Uterus (tissue), 4 donors: ENCODE measurements at places on chromosomes 11 and 22. TPM values are rescaled to one million over a fixed set of nuclear protein-coding genes. Genes with fewer than 3 reads are reported as not detected.

DNA sequence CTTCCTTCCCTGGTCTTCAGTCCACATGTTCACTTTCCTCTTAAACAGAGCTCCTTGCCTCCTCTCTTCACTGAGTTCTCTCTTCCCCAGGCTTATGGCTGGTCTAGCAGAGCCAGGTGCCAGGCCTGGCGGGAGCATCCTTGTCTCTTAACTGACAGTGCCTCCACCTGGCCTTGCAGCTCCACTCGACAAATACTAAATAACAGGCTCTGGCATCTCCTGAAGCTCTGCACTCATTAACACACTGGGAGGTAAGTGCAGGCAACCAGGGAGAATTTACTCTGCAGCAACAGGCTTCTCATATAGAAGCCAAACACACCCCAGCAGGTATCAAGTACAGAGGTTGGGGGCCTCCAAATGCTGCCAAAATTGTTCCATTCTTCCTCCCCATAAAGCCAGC lies 438.1 kb downstream of the SOX6 start:
- H3K4me3 ChIP-seq = no peak overlapping the region
- H3K36me3 ChIP-seq = no peaks in the 10 kb centered on the region
- H3K4me1 ChIP-seq = no peaks in the 10 kb centered on the region
- DNase-seq = no peak
- H3K27ac ChIP-seq = no peak overlapping the region

GRCh38 chr11:69770540-69770939 lies 4.6 kb downstream of the FGF4 start:
- peaks cover 3% of the 10 kb centered on the region for H3K27me3 ChIP-seq
- no peak overlapping the region for H3K27ac ChIP-seq
- no peak for DNase-seq

DNA sequence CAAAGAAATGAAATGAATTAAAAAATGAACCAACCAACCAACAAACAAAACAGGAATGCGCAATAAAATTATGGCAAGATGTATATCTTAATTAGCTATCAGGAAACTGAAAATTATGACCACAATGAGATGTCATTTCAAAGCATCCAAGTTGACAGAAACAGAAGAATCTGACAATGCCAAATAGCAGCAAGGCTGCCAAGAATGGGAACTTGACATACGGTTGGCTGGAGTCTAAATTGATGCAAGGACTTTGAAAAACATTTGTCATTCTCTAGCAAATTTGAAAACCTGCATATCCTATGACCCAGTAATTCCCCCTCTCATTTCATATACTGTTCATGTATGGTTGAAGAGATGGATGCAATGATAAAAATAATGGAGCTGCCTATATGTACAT lies 1262.6 kb downstream of the TBC1D22A start:
- DNase-seq = no peak
- no peak overlapping the region for H3K27ac ChIP-seq
- no peaks in the 10 kb centered on the region for H3K27me3 ChIP-seq
- H3K4me3 ChIP-seq = no peak overlapping the region

DNA sequence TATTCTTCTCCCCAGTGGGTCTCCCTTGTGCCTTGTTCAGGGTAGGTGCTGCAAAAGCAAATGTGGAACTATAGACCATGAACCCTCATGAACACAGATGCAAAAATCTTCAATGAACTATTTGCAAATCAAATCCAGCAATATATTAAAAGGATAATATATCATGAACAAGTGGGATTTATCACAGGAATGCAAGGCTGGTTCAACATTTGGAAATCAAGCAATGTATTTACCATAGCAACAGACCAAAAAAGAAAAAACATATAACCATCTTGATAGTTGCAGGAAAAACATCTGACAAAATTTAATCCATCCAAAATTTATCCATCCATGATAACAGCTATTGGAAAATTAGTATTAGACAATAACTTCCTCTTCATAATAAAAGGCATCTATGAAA lies 11.4 kb upstream of the OSBPL5 start:
- H3K4me1 ChIP-seq = no peaks in the 10 kb centered on the region
- no peaks in the 10 kb centered on the region for H3K27me3 ChIP-seq
- H3K36me3 ChIP-seq = no peaks in the 10 kb centered on the region
- DNase-seq = no peak

RAB36 gene
- total RNA-seq = 28.7 TPM

- no peaks in the 10 kb centered on the region for H3K4me1 ChIP-seq
- H3K27me3 ChIP-seq = no peaks in the 10 kb centered on the region
- H3K4me3 ChIP-seq = no peak overlapping the region
- DNase-seq = no peak
- no peak overlapping the region for H3K27ac ChIP-seq
- no peaks in the 10 kb centered on the region for H3K36me3 ChIP-seq
Observed at GRCh38 chr22:48683640-48684039, 1144.0 kb downstream of the BRD1 start.

GRCh38 chr11:39374963-39375698 lies 2084.3 kb downstream of the LRRC4C start:
- H3K27ac ChIP-seq = no peak overlapping the region
- no peak overlapping the region for H3K4me3 ChIP-seq
- no peaks in the 10 kb centered on the region for H3K4me1 ChIP-seq
- DNase-seq = no peak
- no peaks in the 10 kb centered on the region for H3K36me3 ChIP-seq
- no peaks in the 10 kb centered on the region for H3K27me3 ChIP-seq

- H3K27ac ChIP-seq = no peak overlapping the region
- no peaks in the 10 kb centered on the region for H3K36me3 ChIP-seq
- H3K27me3 ChIP-seq = no peaks in the 10 kb centered on the region
- H3K4me3 ChIP-seq = no peak overlapping the region
- H3K4me1 ChIP-seq = no peaks in the 10 kb centered on the region
Observed at GRCh38 chr11:33942954-33943353, 51.1 kb upstream of the LMO2 start.

DNA sequence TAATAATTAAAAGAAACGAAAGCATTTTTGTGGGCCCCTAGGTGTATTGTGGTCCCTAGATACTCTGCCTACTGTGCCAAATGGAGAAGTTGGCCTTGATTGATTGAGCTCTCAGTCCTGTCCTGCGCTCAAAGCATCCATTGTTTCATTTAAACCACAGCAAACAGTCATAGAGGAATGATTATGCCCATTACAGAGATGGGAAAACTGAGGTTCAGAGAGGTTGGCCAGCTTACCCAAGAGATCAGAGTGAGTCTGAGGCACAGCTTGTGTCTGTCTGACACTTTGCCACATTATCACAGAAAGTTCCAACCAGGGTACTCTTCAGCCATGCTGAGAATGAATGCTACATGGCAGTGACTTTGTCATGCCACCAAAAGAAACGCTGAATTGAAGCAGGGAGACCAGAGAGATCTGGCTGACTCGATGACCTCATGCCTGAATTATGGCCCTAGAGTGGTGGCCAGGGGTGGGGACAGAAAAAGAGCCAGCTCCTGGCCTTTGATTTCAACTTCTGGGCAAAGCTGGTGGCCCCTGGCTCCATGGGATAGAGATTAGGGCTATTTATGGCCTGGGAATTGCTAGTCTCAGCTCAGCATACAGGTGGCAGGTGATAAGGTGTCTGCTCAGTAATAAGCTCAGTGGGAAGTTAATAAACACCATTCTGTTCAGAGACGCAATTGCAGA lies 180.5 kb downstream of the MIAT start:
- H3K27me3 ChIP-seq = no peaks in the 10 kb centered on the region
- no peak overlapping the region for H3K27ac ChIP-seq
- DNase-seq = no peak
- H3K36me3 ChIP-seq = no peaks in the 10 kb centered on the region
- no peaks in the 10 kb centered on the region for H3K4me1 ChIP-seq

ANO5 gene
- 3.5 TPM for total RNA-seq

DNA sequence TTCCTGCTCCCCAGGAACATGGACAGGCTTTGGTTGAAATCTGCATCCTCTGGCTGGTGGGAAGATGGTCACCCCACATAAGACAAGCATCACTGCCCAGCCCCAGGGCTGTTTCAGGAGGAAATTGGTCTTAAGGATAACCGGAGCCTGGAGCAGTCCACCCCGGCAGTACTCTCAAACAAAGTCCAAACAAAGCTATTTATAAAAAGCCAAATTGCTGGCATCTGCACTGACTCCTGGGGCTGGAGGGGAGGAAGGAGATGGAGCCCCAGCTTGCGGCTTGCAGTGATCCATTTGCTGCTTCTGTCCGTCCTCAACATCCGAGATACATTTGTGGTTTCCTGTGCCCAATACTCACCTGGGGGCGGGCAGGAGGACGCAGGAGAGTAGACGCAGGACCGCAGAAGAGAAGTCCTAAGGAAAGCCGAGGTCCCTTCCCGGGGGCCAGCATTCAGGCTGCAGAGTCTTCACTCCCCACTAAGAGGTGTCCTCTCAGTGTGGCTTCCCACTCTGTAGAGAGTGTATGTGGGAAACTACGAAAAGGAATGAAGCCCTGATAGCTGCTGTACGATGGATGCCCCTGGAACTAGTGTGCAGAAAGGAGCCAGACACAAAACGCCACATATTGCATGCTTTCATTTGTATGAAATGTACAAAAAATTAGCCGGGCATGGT lies 107.3 kb upstream of the FGF3 start:
- H3K36me3 ChIP-seq = no peaks in the 10 kb centered on the region
- peak overlapping the region; percentile 59 for H3K27ac ChIP-seq
- H3K4me3 ChIP-seq = no peak overlapping the region

GRCh38 chr22:48827268-48827846 lies 1000.3 kb downstream of the BRD1 start:
- no peaks in the 10 kb centered on the region for H3K4me1 ChIP-seq
- no peak for DNase-seq
- no peak overlapping the region for H3K4me3 ChIP-seq

NXPE4 gene
- not detected for total RNA-seq

DNA sequence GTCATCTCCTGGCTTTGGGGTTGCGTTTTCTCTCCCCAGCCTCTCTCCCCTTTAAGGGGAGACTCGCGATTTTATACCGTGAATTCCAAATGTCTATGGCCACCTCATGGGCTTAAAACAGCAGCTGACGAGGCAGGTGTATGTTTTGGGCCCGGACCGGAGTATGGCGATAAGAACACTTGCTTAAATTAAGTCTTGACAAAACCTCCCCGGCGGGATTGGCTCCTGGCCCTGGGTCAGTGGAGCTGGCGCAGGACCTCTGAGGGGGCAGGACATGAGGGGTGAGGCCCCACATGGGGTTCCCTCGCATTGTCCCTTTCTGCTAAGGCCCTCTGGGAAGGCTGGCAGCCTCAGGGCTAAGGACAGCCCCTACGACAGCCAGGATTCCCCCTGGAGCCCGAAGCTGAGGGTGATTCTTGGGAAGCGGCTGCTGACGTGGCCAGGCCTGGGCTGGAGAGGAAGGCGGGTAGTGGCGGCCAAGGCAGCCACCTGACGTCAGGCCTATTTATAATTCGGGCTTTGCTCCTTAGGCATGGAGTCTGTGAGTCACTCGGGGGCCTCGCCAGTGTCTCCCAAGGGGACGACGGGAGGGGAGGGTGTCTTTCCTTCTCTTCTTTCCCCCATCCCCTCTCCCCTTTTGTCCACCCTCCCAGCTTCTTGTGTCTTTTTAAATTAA lies 12.7 kb downstream of the MYO18B start:
- peak; percentile 82 for DNase-seq
- H3K4me1 ChIP-seq = no peaks in the 10 kb centered on the region

DNA sequence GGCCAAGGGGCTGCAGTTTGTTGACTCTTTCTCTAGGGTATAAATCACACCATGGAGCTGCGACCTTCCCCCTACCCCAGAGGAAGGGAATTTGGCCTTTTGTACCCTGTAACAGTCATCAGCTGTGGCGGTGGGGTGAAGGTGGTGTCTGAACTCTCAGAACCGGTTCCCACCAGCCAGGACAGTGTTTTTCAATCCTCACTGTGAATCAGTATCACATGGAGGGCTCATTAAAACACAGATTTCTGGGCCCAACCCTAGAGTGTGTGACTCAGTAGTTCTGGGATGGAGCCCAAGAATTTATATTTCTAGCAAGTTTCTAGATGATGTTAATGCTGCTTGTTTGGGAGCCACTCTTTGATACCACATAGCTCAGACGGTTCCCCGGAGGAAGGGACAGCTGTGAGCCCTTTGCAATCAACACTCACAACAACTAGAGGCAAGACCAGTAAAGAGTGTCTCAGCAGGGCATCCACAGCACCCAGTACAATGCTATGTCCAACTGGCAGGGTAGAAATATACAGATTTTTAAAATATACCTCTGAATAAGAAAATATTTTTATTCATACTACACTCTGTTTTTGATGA lies 43.9 kb upstream of the FAT3 start:
- no peak overlapping the region for H3K27ac ChIP-seq
- DNase-seq = no peak
- no peaks in the 10 kb centered on the region for H3K36me3 ChIP-seq
- H3K4me3 ChIP-seq = no peak overlapping the region
- H3K4me1 ChIP-seq = no peaks in the 10 kb centered on the region
- no peaks in the 10 kb centered on the region for H3K27me3 ChIP-seq
